ENCODE measurements at places on chromosomes 2 and 18.

DNA sequence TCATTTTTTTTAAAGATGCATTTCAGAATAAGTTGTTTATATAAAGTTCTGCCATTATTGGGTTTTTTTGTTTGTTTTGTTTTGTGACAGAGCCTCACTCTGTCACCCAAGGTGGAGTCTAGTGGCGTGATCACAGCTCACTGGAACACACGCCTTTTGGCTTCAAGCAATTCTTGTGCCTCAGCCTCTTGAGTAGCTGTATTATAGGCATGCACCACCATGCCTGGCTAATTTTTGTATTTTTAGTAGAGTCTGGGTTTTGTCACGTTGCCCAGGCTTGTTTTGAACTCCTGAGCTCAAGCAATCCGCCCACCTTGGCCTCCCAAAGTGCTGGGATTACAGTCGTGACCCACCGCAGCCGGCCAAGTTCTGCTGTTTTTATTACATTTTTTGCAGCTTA lies 72.3 kb downstream of the R3HDM1 start:
- no peak for DNase-seq

DNA sequence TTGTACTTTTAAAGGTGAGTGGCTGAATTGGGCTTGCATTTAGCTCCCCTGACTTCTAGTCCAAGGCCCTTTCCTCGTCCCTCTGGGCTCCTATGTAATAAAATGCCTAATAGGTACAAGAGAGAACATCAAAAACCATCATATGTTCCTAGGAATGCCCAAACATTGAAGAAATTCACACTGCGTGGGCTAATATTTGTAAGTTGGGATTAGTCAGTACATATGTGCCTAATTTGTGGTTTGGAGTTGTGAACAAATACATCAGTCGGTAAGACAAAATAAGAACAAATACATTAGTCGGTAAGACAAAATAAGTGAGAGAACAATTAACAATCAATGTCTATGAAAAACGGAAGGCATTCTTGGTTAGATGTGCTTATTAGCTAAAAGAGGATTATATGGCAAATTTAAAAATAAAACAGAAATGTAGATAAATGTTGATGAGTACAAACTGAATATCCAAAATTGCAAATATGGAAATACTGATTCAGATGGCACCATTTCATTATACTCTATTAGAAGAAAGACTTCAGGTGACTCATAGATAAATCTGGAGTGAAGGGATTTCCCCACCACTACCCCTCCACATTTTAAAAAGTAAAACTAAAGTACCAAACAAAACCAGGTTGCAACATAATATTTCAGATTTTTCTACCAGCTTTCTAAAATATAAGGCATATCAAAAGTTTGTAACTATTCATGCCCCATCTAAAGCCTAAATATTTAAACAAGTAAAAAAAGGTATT lies 325.4 kb downstream of the ZEB2 start:
- DNase-seq, result no peak

- no peak for DNase-seq
Observed at GRCh38 chr2:11955884-11956291, 209.5 kb downstream of the LPIN1 start.

DNA sequence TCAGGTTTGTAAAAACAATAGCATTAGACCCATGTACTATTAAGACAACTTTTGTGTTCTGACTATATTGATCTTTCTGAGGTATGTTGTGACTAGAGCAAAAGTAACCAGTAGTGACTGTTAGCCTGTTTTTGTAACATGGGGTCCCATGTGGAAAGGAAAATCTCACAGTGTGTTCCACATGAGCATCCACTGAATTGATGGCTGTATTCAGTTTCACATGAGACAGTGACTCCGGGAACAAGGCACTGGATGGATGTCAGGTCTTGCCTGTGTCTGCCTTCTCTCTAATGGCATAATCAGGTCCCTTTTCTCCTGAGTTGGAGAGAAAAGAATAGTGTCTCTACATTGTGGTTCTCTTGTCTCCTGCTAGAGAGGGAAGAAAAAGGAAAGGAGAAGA lies 27.5 kb downstream of the TMEM178A start:
- no peak for DNase-seq

DNA sequence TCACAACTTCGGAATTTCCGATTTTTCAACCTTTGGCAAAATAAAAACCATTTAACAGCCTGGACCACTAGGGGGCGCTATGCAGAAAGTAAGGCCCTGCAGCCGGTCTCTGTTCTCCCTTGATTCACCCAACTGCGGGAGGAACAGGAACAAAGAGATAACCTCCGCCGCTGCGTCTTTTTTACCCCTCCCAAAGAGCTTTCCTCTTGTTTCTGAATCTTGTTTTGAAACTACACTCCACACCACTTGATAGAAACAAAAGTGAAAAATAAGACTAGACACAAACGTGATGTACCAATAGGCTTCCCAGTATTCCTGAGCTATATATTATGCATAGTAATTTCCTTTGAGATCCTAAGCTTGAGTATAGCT lies 231.2 kb downstream of the MYO3B start:
- peak; percentile 5 for DNase-seq

- no peak for DNase-seq
Observed at GRCh38 chr2:238173692-238174091, 14.9 kb downstream of the ERFE start.

GRCh38 chr2:151843691-151844061 lies 15.5 kb upstream of the ARL5A start:
- no peak for DNase-seq

DNA sequence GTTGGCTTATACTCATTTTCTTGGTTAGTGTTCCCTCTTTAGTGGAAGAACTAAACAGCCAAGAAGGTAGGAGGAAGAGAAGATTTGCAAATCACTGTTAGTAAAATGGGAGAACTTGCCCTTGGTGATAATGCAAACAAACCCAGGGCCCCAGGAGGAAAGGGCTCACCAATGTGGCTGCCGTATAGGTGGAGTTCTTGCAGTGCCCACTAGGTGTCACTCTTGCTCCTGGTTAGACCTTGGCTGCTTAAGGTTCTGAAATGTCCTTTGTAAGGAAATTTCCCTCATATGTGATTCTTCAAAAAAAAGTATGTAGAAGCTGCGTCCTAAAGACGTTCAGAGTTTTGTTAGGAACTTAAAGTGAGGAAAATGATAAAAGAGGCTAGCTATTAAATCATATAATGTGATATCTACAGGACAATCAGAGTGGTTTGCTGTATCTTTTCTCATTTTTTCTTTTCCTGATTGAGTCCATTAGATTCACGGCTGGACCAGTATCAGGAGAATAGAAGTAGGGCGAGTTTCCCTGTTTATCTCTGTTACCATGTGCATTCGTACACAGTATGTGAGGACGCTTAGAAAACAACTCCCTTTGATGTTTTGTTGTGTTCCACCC lies 48.6 kb downstream of the RPIA start:
- peak; percentile 23 for DNase-seq

GRCh38 chr2:242064364-242065250 lies 195.1 kb downstream of the RTP5 start:
- DNase-seq, result no peak

GRCh38 chr2:221726894-221727513 lies 154.9 kb upstream of the EPHA4 start:
- DNase-seq, result no peak

- no peak for DNase-seq
Observed at GRCh38 chr18:73318739-73319479, 451.1 kb upstream of the NETO1 start.

DNA sequence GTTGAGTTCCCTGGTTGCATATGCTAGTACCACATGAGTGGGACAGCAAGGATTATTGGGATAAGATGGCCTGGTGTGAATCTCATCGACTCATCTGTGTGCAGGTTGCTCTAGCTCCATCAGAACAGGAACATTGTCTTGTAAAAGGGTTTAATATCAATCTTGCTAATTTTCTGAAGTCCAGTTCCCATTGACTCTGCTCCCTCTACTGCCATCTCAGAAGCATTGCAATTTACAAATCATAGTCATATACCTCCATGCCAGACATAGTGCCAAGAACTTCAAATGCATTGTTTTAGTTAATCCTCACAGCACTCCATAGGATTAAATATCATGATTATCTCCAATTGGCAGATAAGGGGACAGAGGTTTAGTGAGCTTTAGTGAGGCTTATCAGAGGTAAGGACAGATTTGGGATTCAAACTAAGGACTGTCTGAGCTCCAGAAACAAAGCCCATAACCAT lies 4.8 kb upstream of the STAT4 start:
- no peak for DNase-seq

GRCh38 chr2:98463081-98463481 lies 18.4 kb downstream of the INPP4A start:
- DNase-seq, result no peak

GRCh38 chr2:216281876-216282275 lies 90.4 kb downstream of the MARCHF4 start:
- DNase-seq, result no peak

GRCh38 chr2:43872151-43872550 lies 33.4 kb downstream of the ABCG8 start:
- no peak for DNase-seq

- no peak for DNase-seq
Observed at GRCh38 chr2:207219081-207219630, 53.4 kb upstream of the KLF7 start.

- DNase-seq, result no peak
Observed at GRCh38 chr2:66273933-66274490, 160.9 kb upstream of the MEIS1 start.

DNA sequence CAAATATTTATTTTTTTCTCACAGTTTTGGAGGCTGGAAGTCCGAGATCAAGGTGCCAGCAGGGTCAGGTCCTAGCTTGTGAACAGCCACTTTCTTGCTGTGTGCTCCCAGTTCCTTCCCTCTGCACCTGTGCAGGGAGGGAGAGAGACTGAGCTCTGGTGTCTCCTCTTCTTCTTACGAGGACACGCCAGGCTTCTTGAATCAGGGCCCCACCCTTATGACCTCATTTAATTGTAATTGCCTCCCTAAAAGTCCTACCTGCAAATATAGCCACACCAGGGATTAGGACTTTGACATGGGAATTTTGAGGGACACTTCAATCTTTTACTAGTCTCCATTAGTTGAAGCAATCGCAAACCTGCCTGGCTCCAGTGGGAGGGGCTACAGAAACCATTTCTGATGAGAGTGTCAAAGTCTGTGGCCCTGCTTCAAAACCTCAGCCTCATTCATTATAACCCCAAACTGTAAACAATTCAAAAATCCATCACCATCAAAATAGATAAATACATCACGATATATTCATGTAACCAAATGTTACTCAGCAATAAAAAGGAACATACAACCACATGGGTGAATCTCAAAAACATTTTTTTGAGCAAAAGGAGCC lies 18.2 kb upstream of the SEH1L start:
- no peak for DNase-seq

GRCh38 chr18:5309888-5310470 lies 14.5 kb upstream of the ZBTB14 start:
- no peak for DNase-seq

DNA sequence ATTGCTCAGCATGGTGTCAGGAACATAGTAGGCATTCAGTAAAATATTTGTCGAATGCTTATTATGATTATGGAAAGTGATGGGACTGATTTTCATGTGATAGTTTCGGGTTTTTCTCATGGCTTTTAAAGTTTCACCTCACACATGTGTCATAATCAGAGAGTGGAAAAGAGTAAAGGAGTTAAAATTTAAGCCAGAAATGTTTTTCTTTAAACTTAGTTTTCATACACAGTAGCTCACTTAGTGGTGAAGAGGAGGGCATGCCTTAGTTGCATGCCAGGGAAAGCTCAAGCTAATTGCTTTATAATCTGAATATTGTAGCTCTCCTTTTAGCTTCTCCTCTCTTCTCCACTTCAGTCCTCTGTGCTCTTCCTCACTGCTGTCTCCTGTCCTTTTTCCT lies 38.0 kb downstream of the EHBP1 start:
- DNase-seq, result no peak

DNA sequence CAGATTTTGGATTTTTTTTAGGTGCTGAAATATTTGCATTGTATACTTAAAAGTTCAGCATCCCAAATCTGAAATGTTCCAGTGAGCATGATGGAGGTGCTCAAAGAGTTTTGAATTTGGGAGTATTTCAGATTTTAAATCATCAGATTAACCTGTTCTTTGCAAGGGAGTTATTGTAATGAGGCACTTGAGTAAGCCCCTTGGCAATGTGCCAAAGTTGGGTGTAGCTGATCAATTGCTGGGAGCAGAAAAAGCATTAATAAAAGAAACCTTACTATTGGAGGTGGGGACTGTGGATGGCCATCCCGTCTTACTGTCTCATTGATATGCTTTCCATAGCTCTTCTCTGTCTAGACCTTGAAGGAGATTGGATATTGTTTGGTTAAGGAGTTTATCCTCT lies 28.3 kb downstream of the MALT1 start:
- no peak for DNase-seq

DNA sequence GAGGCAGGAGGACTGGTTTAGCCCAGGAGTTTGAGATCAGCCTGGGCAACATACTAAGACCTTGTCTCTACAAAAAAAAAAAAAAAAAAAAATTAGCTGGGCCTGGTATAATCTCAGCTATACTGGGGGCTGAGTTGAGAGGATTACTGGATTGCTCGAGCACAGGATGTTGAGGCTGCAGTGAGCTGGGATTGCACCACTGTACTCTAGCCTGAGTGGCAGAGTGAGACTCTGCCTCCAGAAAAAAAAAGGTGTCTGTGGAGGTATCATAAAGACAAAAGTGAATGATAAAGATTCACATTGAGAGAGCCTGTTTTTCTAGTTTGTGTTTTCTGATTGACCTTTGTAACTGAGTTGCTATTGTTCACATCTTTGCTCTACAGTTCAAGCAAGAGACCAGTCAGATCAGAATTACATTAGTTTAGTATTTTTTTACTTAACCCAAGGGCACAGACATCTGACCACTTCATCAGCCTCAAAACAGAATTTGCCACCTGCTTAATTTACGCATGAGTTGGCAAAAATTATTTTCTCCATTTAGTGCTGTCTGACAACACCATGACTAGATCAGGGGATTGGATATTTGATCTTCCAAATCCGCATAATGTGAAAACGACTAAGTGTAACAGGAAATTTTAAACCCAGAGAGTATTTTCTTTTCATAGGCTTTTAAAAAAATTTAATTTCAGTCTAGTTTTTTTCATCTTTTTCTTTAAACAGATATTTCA lies 271.0 kb downstream of the TGIF1 start:
- DNase-seq, result no peak

GRCh38 chr2:86053166-86053565 lies 52.5 kb downstream of the POLR1A start:
- DNase-seq, result no peak

- peak; percentile 54 for DNase-seq
Observed at GRCh38 chr18:70288851-70289328, at the start of gene SOCS6. Gene SOCS6 (plus strand): TSS chr18:70289045. CDS start chr18:70324669, 35,624 bp downstream.

GRCh38 chr2:122491011-122491410 lies 735.6 kb downstream of the TSN start:
- no peak for DNase-seq

- no peak for DNase-seq
Observed at GRCh38 chr2:173990245-173990644, 25.1 kb upstream of the SP3 start.

DNA sequence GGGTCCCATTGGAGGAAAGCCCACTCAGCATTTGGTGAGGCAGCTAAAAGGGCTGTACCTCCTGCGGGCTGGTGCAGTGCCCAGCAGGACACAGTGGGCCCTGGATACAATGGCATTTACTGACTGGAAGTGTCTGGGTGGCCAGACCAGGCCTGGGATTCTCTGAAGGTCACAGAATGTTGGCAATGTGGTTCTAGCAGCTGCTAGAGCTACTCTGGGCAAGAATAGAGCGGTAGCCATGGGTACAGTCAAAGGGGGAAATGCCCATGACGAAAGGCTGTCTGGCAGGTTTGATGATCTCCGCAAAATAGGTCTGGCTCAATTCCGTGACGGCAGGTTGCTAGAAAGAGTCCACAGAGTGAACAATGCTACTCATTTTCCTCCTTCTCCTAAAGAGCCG lies 241.8 kb downstream of the AFF3 start:
- no peak for DNase-seq

- no peak for DNase-seq
Observed at GRCh38 chr2:217477583-217477982, 525.2 kb downstream of the TNS1 start.

- no peak for DNase-seq
Observed at GRCh38 chr18:37769826-37770225, 204.2 kb upstream of the CELF4 start.

All from occipital lobe (tissue), 3 donors.